CD4-positive, alpha-beta T cell (primary cell): ENCODE measurements at places on chromosomes 2 and 18. TPM values are rescaled to one million over a fixed set of nuclear protein-coding genes. Genes with fewer than 3 reads are reported as not detected.

Gene CEBPZ
- total RNA-seq: 102 TPM

Gene CXCR1
- total RNA-seq: not detected

Gene ADGRF3
- total RNA-seq: 1.3 TPM

Gene SALL3
- total RNA-seq: 0.22 TPM

Gene PLEKHA3
- 20.3 TPM for total RNA-seq

Gene BOLL
- not detected for total RNA-seq
